ENCODE measurements at places on chromosomes 3 and 15.

DNA sequence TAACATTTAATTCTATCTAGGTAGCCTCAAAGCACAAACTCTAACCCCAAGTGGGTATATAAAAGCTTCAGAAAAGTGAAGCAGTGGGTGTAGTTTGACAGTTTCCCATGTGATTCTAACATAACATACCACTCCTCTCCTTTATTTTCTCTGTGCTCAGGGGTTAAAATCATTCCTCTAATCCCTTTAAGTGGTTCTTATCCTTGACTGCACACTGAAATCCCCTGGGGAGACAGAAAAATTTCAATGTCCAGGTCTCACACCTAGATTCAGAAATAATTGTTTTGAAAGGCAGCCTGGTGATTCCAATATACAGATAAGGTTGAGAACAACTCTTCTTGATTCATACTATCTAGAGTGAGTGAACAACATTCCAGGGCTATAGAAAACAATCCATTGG is 986.4 kb downstream of the ROBO1 start:
- no peak for DNase-seq

- no peak for DNase-seq
Observed at GRCh38 chr3:43097400-43098080, 8.3 kb downstream of the POMGNT2 start.

GRCh38 chr3:108296239-108296638 is at the start of gene HHLA2:
HHLA2 (plus strand) TSS chr3:108296548; CDS start chr3:108351814, 55,266 bp downstream.
- no peak for DNase-seq

DNA sequence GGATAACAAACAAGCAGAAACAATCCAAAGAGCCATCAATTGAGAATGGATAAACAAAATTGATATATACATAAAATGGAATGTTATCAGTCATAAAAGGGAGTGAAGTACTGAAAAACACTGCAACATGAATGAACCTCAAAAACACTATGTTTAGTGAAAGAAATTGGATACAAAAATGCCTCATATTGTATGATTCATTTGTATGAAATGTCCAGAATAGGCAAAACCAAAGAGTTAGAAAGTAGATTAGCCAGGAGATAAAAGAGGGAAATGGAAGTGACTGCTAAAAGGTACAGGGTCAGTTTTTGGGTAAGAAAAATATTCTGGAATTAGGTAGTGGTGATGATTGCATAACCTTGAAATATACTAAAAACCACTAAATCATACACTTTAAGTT is 9.8 kb upstream of the SLC25A36 start:
- no peak for DNase-seq

GRCh38 chr3:4574426-4574965 is 81.3 kb downstream of the ITPR1 start:
- no peak for DNase-seq

DNA sequence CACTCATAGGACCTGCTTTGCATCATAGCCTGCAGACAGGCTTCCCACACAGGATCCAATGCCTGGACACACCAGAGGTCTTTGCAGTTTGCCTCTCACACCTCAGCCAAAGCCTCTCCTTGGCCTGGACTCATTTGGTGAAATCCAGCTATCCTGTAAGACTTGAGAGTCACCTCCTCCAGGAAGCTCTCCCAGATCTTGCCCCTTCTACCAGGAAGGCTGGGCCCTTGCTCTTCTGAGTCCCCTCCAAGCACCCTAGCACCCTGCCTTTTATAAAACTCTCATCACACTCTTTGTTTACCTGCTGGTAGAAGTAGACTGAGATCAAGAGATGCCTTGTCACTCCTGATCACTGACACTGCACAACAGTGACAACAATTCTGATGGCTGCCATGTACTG is 66.8 kb upstream of the GLCE start:
- no peak for DNase-seq

DNA sequence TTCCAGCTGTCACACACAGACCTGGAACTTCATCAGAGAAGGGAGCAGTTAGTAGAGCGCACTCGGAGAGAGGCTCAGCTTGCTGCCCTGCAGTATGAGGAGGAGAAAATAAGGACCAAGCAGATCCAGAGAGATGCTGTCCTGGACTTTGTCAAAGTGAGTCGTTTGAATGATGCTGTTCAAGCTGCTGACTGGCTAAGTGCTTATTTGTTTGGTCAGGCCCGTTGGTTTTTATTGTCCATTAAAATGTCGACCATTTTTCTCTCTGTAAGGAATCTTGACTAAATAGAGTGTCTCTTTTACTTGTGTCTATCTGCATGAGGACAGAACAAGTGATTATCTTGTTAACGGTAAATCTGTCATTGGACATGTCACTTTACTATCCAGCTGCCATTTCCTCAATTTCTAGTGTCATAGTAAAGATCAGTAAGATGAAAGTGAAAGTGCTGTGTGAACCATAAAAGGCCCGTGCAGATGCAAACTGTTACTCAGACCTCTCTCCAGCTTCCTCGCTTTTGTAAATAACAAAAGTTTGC is 56.9 kb downstream of the LRCH3 start:
- peak; percentile 16 for DNase-seq

DNA sequence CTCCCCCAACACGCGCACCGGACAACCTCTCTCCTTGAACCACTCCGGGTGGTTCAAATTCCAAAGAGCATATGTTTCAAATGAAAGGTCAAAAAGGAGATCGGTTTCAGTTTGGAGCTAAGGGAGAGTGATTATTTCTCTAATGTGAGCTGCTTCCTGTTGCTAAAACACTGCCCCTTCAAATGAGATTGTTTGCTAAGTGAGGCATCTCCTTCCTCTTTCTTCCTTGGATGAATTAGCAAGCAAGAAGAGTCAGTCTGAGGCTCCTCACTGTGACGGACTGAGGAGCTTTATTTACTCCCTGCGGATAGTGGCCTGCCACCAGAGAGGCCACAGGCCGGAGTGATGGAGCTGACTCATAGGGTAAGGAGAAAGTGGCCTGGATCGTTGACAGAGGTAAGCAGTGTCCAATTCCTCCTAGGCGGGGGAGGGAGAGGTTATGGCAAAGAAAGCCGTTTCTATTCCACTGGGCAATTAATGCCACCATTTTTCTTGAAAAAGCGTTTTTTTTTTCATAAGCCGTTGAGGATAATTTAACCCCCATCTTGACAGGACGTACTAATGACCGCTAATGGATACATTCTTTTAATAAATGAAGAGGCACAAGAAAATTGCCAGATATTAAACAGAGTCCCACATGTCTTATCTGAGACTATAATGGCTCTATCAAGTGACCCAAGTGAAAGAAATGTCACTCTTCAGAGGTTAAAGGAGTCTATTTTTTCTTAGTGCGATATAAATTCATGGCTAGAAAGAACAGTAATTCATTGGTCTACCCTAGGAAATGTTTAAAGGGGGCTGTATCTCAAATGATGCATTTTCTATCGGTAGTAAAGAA is 167.0 kb upstream of the ANKRD28 start:
- DNase-seq, result no peak

DNA sequence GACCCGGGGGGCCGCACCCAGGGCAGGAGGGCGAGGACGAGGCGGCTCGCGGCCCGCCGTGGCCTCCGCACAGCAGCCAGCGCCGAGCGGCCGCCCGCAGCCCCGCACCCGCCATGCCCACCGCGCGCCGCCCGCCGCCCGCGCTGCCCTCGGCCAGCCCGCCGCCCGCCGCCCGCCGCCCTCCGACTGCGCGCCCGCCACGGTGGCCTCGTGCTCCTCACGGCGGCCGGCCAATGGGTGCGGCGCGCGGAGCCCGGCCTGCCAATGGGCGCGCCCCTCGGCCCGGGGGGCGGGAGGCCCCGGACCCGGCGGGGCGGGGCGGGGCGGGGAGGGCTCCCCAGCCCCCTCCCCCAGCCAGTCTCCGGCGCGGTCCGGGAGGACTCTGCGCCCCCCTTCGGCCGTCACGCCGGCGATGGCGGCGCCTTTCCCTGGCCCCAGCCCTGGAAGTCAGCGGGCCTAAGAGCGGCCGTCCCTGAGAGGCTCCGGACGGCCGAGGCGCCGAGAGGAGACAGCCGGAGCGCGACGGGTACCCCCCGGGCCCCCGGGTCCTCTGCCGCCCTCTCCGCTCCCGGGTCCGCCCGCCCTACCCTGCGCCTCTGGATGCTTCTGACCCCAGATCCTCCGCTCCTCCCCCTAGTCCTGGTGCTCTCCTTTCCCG is at the start of gene NT5DC2:
NT5DC2 (minus strand) TSS at position 235 of the 658 bp plus-strand sequence; CDS start at position 115, 120 bp downstream.
- DNase-seq, result no peak

DNA sequence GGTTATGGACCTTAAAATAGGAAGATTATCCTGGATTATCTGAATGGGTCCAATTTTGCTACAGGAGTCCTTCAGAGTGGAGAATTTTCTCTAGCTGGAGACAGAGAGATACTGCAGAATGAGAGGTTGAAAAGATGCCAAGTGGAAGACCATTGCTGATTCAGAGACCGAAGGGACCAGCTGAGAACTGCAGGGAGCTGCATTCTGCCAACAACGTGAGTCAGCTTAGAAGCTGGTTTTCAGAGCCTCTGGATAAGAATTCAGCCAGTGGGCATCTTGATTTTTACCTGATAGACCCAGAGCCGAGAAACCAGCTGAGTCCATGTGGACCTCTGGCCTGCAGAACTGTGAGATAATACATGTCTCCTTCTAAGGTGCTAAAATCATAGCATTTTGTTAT is 234.0 kb downstream of the NR2F2 start:
- DNase-seq, result no peak

DNA sequence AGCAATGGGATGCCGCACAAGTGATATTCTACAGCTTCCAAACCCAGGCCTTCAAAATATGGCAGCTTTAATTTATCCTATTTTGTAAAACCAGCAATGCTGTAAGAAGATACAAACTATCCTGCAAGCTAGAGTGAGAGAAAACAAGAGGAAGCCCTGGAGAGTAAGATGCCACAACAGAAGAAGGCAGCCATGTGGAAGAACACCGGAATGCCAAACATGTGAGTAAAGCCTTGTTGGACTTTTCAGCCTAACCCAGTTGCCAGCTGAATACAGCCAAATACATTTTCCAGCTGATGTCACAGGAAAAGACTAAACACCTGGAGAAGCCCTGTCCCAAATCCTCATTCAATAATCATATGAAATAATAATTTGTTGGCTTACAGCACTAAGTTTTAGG is 1115.1 kb upstream of the CADM2 start:
- DNase-seq, result no peak

- DNase-seq, result no peak
Observed at GRCh38 chr3:13014755-13015285, 58.4 kb downstream of the IQSEC1 start.

GRCh38 chr3:149848688-149849087 is 35.7 kb downstream of the RNF13 start:
- no peak for DNase-seq

GRCh38 chr15:31016446-31016915 is 25.1 kb upstream of the MTMR10 start:
- no peak for DNase-seq

GRCh38 chr3:47856669-47857068 is 53.7 kb downstream of the DHX30 start:
- no peak for DNase-seq

DNA sequence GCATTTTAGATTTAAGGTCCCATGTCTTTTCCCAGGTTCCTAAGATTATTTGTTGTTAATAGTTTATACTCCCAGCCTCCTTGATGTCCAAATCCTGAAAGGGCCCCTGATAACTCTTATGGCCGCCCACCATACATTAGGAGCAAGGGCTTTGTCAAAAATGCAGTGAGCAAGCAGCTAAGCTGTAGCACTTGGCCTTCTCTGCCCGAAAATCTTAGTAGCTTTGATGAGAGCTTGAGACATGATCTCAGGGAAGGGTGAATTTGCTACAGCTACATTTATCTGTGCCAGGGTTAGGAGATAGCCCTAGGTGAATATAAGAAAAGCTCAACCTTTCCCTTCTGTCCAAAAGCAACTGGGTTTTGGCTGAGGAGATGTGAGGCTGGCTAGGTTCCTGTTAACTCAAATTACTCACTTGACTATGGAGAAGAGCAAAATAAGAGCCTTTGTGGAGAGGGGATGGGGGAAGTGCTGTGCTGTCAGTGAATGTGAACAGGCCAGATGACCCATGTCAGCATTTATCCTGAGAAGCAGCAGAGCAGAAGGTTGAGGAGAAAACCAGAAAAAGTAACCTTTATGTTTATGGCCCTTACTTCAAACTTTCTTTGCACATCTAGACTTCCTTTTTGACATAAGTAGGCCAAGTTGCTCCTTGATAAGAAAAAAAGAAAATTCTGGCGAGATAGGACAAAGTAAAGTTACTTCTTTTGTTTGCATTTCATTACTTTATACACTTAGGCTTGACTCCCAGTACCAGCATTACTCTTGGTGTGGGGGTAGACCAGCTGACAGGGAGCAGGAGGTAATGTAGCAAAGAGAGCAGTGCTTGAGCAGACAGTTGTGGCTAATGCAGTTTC is 21.1 kb downstream of the MAPK6 start:
- no peak for DNase-seq

DNA sequence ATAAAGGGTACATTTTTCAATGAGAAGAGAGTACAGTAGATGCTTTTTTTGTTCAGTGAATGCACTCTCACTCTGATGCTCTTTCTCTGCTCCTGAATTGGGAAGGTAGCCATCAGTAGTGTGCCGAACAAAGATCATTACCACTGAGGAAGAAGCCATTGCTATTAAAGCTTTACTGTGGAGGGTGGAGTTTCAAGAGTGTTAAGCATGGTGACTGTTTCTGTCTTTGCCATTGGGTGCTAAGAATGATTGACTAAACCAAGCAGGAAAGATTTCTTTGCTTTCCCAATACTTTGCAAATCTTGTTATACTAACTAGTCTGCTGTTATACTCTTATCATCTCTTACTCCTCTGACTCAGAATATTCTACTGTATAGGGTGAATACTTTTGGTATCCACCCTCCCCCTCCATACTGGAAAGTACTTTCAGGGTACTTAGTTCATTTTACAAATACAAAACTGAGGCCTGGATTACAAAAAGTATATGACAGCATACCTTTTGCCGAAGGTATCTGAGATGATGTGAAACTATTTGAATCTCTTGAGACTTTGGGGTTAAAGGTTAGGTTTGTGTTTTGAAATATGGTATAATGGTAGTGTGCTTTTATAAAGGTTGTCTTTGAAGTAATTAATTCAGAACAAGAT is 1.7 kb downstream of the RAB11A start:
- DNase-seq, result no peak

DNA sequence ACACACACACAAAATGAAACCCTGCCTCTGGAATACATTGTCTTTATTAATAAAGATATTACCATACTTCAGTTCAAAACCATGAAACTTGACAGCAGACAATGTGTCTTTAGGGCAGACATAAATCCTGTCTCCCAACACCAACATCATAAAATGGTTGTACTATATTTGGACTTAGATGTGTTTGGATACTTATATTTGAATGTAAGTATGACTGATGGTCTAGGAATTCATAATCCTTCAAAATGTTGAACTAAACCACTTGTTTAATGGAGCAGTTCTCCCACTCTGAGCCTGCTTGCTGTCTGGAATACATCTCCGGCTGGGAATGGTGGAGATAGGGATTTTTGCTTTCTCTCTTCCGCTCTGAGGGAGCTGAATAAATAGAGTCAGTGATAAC is 10.6 kb downstream of the FBN1 start:
- DNase-seq, result no peak

GRCh38 chr3:112464264-112464663 is 35.0 kb downstream of the BTLA start:
- no peak for DNase-seq

DNA sequence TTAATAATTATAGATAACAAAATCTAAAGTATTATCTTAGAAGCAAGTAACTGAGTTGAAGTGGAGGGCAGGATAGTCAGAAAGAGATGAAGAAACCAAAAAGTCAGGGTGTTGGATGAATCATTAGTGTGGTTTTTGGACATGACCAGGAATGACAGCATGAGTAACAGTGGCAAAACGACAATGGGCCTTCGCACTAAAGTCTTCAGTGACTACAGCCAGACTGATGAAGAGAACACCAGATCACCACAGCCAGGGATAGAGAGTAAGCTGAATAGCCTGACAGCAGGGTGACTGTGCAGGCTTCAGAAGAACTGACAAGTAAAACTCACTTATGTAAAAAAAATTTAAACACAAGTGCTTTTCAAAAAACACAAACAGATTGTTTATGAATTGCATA is 96.0 kb upstream of the MELTF start:
- DNase-seq, result no peak
